SHP77 treated with DMSO at 0.1 percent for 48 hours (cell line): ENCODE measurements at places on chromosomes 16 and 17.

GRCh38 chr16:17076092-17076754 is 394.5 kb downstream of the XYLT1 start:
- DNase-seq: no peak

GRCh38 chr17:8960325-8961140 is 5.0 kb downstream of the PIK3R5 start:
- no peak for DNase-seq

GRCh38 chr17:39563476-39563875 is 44.2 kb downstream of the NEUROD2 start:
- no peak for DNase-seq

DNA sequence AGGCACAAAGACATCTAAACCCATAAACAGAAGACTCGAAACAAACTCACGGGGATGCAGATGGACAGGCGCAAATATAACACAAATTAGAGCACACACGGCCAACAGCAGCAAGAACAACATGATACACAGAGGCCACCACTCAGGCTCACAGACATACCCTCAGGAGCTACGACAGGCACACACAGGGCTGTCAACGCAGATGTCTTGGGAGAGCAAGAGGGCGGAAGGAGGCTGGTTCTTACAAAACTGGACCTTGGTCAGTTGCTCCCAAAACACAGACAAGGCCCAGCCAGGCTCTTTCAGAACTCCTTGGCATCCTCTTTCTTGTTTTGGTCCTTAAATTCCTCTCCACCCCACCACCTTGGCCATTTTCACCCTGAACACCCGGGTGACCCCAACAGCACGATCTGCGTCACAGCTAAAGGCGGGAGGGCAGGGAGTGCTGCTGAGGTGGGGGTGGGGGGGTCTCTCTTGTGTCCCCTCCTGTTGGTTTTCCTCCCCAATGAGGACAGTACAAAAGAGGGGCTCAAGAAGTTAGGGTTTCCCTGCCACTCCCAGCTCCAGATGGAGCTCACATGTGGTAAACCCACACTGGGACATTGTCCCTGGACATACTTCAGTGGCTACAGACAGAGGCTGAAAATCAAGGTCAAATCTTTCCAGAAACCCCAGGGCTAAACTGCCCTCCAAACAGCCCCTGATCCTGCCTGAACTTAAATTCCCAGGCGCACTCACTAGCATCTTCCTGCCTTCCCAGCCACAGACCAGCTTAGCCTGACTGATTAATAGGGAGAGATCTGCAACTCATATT is 221.3 kb downstream of the C16orf78 start:
- DNase-seq: no peak

DNA sequence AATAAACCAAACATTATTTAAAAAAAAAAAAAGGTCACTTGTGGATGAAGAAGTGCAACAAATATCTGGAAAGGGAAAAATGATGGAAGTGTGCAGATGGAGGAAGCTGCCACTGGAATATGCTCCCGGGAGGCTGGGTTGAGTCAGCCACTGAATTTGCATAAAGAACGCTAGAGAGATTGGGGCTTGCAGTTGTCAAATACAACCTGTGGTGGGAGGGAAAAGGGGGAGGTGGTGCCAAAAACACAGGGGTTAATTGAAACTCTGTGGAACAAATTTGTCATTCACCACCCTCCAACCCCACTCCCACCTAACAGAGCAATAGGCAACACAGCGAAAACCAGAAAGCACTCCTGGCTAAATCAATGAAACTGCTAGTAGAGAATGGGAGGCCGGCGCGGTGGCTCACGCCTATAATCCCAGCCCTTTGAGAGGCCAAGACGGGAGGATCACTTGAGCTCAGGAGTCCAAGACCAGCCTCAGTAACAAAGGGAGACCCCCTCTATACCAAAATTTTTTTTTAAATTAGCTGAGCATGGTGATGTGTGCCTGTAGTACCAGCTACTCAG is 37.6 kb upstream of the RPL38 start:
- DNase-seq: no peak

GRCh38 chr17:19339341-19339815 is 23.1 kb downstream of the B9D1 start:
- DNase-seq: no peak

- no peak for DNase-seq
These were observed 77.1 kb downstream of the USP31 start for GRCh38 chr16:23072084-23072599.

DNA sequence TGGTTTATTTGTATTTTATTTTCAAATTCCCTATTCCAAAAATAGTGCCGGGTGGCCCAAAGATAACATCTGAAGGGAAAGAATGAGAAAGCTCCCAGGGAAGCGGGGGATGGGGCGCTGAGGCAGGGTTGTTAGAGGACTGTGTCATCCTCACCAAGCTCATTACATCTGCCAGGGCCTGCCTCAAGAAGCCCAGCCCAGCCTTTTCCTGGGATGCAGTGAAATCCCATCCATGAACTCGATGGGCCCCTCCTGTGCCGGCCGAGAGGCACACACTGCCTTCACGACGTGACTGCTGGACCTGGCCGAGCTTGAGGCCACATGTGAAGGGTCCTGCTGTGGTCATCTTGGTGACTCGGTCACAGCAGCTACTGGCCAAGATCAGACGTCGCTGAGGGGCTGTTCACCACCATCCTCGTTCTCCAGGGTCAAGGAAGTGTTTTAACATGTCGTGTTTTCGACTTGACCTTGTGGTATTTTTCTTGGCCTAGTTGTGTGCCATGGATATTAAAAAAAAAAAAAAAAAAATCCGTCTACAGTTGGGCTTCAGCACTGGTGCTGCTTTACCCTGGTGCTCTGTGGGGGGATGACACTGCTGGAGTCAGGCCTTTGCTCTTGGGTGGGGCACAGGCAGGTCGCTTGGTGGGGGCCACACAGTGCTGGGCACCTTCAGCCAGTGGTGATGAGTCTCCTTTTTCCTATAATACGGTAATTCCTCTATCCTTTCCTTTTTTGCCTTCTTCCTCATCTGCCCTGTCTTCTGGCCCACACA is 4.9 kb downstream of the TIMM22 start:
- DNase-seq: no peak

GRCh38 chr16:23181506-23181905 is 1.0 kb upstream of the SCNN1G start:
- no peak for DNase-seq

DNA sequence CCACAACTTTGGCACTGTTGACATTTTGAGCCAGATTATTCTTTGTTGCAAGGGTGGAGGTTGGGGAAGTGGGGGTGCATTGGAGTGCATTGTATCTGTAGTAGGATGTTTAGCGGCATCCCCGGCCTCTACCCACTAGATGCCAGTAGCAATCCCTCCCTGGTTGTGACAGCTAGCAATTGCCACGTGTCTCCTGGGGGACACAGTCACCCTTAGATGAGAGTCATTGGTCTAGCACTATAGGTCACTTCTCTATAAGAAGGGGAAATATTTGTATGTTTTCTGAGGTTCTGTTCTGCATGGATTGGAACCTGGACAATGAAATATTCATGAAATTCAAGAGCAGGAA is 32.4 kb downstream of the MSI2 start:
- DNase-seq: no peak

DNA sequence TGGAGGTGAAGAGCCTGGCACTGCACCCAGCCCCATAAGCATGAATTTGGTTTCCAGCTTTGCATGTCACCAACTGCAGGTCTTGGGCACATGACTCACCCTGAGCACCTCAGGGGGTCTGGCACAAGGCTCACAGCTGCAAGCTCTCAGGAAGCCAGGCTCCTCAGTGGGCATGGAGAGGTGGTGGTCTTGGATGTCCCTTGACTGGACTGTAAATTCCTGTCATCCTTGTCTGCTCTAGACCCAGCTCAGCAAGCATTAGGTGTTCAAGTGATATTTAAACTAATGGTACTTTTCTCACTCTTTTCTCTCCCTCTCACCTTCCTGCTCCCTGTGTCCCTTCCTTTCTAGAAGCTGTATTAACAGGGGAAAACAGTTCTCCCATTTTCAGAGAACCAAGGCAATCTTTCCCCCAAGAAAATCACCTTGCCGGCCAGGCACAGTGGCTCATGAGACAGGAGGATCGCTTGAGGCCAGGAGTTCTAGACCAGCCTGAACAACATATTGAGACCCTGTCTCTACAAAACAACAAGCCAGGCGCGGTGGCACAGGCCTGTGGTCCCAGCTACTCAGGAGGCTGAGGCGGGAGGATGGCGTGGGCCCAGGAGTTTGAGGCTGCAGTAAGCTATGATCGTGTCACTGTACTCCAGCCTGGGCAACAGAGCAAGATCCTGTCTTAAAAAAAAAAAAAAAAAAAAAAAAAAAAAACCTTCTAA is 5.1 kb upstream of the KIFC3 start:
- no peak for DNase-seq

DNA sequence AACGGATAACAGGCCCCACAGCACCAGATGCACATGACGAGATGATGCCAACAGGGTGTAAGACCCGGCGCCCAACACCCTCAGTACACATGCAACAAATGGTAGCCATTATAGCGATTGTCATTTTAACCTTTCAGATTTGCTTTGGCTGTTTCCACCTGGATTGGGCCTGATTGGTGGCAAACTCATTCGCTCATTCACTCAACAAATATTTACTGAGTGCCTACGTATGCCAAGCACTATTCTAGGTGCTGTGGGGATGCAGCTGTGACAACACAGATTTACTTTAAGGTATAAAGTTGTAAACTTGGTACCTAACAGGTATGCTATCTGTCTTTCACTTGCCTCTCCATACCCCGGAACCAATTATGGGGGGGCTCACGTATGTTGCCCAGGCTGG is 66.8 kb downstream of the SRCIN1 start:
- peak; percentile 92 for DNase-seq

DNA sequence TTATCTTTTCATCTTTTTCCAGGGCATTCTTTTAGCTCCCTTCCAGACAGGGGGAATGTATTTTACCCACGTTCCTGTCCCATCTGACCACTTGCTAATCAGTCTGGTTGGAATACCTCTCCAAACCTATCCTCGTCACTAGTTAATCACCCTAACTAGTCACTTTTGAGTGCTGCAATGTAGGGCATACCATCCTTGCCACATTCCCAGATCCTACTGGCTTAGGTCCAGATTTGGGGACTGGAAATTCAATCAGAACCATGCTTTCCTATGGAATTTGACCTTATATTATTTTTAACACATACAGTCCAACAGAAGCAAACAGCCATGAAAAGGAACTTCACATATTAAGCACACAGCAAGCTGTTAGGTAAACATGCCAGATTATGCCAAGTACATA is 29.7 kb downstream of the NACA2 start:
- DNase-seq: no peak

DNA sequence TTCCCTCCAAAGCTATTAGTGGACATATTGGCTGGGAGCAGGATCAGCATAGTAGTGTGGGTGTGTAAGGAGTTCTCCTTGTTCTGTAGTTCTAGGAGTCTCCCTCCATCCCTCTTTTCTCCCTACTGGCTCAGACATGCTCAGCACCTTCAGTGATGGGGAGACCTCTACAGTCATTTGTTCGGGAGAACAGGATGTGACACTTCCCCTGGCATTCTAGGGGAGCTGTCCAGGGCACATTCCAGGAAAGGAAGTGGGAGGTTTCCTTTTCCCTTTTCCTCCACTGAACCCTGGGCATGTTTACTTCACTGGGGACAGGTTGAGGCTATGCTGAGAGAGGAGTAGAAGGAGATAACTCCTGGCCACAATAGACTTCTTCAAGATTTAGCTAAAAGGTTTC is 86.5 kb downstream of the MYH13 start:
- DNase-seq: no peak

- DNase-seq: no peak
These were observed 223.0 kb downstream of the TANC2 start for GRCh38 chr17:63189082-63189481.

- no peak for DNase-seq
These were observed 22.8 kb downstream of the SPAG9 start for GRCh38 chr17:51097708-51098446.

GRCh38 chr16:1890708-1891050 is 18.7 kb upstream of the MEIOB start:
- DNase-seq: no peak

- no peak for DNase-seq
These were observed 12.6 kb downstream of the THRA start for GRCh38 chr17:40075201-40075941.

- DNase-seq: no peak
These were observed 9.5 kb downstream of the NOB1 start for GRCh38 chr16:69745232-69745612.

GRCh38 chr17:75518983-75519537 is 2.7 kb downstream of the TSEN54 start:
- no peak for DNase-seq

GRCh38 chr16:30066761-30067583 is 1.4 kb downstream of the ALDOA start:
- no peak for DNase-seq

- DNase-seq: peak; percentile 17
These were observed 147.2 kb downstream of the SPECC1 start for GRCh38 chr17:20156196-20157000.

DNA sequence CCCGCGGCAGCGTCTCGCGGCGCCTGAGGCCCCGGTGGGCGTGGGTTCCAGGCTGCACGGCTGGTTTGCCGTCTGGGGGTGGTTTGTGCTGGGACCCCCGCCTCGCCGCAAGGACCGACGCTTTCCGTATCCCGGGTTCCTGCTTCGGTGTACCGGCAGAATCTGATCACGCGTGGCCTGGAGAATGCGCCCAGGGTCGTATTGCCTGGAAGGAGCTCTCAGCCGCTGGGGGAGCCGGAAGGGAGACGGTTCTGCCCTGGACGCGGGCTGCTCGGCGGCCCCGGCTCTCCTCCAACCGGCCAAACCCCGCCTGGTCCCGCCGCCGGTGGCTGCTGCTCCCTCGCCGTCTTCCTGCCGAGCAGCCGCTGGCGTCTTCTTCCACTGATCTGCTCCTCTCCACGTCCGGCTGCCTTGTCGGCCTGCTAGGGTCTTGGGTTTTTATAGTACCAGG is 39.8 kb downstream of the ZNF778 start:
- DNase-seq: no peak

GRCh38 chr17:661509-661908 is 53.1 kb downstream of the VPS53 start:
- no peak for DNase-seq
